NCI-H2081 (cell line): ENCODE measurements at places on chromosomes 12 and 14.

DNA sequence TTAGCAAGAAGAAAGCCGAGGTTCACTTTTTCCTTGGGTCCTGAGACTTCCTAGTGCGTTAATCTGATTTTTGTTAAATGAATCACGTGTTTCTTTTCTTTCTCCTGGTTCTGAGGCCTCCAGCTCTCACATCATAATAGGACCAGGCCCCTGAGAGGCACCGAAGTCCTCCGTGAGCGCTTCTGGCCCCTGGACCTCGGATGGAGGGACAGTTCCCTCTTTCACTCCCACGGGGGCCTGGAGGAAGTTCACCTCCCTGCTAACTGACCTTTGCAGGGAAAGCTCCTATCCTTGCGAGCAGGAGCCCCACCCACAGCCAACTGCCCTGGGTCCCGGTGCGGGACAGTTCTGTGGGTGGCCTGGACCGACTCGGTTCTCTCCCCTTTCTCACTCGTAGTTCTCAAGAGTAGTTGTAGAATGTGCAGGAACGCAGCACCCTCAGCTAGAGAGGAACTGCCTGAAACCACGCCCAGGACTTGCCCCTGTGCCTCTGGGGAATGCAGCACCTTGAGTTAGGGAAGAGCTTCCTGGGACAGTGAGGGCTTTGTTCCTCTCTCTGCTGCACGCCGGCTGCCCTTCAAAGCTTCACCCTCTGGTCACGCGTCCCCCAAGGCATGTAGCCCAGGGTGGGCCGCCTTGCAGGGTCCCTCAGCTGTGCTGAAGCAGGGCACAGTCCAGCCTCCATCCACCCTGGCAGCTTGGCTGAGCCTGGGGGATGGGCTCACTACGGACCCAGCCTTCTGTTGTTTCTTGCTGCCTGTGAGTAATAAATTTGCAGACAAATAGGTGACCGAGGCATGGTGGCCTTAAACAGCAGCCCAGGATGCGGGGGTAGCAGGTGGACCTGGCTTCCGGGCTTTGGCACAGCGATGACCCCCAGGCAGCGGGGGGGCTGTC lies 264.6 kb downstream of the ADGRD1 start:
- DNase-seq, result no peak

DNA sequence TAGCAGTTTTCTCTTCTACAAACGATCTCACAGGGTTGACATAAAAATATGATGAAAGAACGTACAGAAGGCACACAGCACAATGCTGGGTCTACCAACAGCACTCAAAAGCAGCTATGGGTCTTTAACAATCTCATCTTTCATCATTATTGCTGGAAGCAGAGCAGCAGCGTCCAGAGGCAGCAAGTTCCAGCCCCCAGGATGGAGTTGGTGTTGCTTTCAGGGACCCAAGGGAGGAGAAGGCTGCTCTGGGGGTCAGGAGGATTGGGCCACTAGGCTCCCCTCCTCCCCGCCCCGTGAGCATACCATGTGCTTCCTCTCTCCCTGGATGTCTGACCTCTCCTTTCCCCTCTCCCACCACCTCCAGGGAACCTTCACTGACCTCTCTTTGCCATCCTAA lies 13.3 kb downstream of the KCTD10 start:
- DNase-seq, result no peak

- DNase-seq, result peak; percentile 68
Measured at GRCh38 chr14:49586673-49587460, 687 bp upstream of the RPS29 start.

GRCh38 chr12:57138526-57139272 lies 8.7 kb downstream of the LRP1-AS start:
- no peak for DNase-seq

DNA sequence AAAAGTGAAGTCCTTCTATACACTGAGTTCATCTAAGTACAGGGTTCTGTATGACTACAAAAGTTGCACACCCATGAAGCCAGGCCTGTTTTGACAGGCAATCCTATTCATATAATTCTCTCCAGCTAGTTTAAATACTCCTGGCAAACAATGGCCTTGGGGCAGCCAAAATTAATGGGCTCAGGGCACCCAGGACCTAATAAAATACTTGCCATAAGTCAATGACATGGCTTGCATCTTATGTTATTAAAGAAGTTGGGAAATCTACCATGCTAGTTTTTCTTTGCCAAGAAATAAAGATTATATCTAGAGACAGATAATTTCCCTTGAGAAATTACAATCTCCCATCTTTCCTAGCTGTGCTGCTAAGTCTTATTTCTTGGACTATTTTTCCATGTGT lies 11.1 kb upstream of the TMTC1 start:
- DNase-seq, result no peak

DNA sequence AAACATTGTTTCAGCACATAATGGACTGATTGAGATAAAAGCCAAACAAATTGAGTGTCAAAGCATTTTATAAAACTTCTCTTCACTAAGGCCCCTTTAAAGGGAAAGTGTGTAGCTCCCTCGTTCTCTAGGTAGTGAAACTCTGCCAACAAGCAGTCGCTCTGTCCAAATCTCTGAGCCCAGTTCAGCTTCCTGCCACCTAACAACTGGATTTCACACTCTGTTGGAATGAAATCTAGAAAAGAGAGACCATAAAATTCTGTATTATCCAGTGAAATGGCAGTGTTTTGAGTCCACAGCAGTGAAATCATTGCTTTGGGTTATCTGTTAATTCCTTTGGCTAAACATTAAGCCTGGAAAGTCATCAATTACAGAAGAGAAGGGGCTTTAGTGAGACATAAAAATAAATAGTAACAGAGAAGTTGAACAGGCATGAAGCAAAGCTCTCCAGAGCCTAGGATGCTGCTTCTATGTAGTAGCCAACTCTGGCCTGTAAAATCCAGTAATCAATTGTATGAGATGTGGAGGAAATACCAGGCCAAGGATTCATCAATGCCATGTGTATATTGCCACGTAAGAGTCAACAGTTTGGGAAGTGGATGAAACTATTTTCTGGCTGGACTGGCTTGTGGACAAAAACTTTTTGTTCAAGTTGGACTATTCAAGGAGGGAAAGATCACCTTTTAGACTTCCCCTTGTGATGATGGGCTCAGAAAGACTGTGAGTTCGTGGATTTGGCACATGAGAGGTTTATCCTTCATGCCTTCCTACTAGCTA lies 122.5 kb downstream of the WIF1 start:
- no peak for DNase-seq

DNA sequence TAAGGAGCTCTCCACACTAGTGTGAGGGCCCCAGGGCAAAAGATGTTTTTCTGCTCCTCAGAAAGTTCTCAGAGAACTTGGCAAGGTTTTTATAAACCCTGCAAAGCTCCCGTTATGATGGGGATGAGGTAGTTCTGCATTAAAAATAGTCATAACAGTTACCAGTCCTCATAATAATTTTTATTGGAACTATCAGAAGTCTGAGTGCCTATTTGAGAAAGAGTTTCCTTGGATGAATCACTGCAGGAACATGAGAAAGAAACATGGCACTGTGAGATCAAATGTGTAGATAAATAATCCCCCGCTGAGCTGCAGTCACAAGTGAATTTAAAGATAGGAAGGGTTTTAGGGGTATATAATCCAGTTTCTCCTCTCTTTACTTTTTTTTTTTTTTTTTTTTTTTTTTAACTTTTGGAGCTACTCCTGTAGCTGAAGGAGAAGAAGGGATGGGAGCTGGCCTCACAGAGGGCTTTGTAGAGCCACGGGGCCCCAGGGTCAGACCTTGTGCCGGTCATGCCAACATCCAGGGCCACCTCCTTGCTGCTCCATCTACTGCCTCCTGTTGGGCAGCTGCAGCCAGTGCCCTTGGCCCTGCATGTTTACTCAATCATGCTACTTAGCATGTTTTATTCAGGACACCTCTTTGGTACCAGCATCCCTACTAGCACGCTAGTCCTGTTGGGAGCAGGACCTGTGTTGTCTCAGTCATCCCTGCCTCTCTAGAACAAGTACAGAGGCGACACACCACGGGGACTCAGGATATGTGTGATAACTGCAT lies 39.5 kb downstream of the EVL start:
- DNase-seq, result no peak

GRCh38 chr14:53652068-53652467 lies 304.6 kb downstream of the BMP4 start:
- DNase-seq, result no peak

- no peak for DNase-seq
Measured at GRCh38 chr14:58769011-58769643, 131.4 kb downstream of the DACT1 start.

DNA sequence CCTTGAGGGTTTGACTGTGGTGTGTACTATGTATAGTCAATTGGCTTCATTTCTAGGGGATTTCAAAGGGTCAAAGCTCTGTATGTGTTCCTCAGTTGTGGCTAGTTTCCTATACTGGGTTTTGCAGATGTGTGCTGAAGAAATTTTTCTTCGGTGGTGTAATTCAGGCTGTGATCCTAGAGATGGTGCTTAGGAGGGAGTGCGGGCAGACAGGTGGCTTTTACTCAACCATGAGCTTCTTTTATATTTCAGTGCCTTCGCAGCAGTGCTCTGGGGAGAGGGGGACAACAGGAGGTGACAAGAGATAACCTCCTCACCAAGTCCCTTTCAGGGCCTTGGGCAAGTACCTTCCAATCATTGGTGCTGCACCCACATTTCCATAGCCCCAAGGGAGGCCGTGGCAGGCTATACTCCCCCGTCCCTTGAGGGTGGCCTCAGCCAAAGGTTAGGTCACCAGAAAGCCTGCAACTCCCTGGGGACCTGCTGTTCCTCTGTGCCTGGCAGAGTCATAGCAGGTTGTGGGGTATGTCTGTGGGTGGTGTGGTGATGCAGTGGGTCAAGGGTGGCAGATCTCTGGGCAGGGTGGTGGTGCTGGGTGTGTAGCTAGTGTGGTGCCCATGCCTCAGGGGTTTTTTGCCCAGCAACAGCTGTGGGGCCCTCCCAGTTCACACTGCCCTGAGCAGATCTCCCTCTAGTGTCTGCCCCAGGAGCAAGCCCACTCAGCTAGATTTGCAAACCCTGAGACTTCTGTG lies 37.0 kb upstream of the TMX1 start:
- no peak for DNase-seq

DNA sequence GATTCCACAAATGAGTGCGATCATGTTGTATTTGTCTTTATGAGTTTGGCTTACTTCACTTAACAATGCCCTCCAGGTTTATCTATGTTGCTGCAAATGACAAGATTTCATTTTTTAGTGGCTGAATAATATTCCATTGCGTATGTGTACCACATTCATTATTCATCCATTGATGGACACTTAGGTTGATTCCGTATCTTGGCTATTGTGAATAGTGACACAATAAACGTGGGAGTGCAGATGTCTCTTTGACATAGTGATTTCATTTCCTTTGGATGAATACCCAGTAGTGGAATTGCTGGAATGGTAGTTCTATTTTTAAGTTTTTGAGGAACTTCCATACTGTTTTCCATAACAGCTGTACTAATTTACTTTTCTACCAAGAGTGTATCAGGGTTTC lies 23.5 kb downstream of the AKAP6 start:
- DNase-seq, result no peak

DNA sequence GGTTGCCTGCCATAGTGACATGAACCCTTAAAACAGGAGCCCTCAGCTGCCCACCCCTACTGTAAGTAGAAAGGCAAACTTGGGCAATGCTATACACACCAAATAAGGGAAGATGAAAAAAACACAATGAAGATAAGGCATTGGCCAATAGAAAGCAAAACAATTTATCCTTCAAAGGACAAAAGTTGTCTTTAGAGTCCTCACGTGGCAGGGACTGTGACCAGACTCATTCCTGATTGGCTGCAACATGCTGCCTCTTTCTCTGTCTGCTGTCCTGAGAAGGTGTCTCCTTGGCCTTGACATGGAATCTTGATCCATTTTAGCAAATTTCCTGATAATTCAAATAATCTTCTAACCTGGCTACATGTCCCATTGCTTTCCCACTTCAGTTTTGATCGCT lies 131.9 kb downstream of the GPR135 start:
- DNase-seq, result no peak

- DNase-seq, result peak; percentile 31
Measured at GRCh38 chr12:120761519-120761934, 35.9 kb downstream of the ACADS start.

GRCh38 chr12:52945389-52946232 lies 3.3 kb upstream of the KRT18 start:
- no peak for DNase-seq

DNA sequence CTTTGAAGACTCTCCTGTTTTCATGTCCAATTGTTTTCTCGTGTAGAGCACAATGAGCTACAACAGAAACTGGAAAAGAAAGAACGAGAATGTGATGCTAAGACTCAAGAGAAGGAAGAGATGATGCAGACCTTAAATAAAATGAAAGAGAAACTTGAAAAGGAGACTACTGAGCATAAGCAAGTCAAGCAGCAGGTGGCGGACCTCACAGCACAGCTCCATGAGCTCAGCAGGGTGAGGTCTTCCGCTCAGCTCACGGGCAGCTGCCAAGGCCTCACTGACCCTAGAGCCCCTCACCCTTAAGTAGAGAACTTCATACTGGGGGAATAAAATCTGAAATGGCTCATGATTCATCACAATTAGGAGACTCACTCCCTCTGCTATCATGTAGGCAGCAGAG lies 134.7 kb downstream of the GPR135 start:
- no peak for DNase-seq

DNA sequence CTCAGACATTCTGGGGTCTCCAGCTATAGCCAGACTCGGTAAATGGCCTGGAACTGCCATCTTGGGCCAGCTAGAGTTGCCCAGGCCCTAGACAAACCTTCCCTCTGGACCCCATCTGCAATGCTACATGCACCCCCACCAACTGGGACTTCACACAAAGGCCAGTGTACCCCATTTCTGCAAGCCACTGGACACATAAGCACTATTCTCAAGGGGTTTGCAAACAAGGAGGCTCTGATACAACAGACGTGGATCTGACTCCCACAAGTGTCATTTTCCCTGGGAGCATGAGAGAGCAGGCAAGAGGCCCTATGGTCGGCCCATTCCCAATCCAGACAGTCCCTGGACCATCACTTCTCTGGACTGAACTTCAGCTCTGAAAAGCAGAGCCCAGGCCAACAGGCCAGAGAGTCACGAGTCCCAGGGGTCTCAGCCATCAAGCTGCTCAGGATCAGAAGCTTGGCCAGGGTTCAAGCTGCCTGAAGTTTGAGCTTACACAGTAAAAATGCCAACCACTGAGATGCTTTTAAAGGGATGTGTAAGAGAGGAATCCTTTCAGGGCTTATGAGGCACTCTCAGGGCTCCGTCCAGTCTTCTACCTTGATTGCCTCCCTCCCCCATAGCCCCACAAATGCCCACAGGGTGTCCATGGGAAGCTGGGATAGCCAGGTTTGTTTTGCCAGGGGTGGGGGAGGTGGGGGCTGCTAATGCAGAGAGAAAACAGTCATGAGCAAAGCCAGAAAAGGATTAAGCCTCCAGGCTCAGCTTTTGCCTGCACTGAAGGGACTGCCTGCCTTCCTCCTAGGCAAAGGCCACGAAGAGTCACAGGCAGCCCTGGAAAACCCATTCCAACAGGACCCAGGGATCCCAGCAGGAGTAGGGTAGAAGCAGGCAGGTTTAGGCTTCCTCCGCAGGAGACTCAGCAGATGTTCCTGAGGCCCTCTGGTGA lies 31.7 kb upstream of the PNMA1 start:
- DNase-seq, result no peak
